Endothelial cell (in vitro differentiated cells): ENCODE measurements at places on chromosomes 6 and 20. TPM values are rescaled to one million over a fixed set of nuclear protein-coding genes. Genes with fewer than 3 reads are reported as not detected.

DNA sequence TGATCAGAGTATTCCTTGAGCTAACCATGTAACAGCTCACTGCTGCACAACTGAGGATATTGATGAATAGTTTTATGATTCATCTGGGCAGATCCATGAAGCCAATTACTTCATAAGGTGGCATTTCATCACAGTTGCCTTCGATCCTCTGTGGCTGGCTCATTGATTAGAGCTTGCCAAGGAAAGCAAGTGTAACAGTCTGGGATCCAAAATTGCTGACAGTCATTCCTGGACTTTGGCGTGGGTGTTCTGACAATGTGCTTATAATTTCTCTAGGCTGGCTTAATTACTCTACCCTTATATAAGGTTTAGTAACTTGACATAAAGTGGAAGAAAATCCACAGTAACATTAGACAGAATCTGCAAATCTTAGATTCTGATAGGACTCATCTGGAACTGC is 551.3 kb upstream of the CDH4 start:
- DNase-seq, result no peak

- DNase-seq, result no peak
Observed at GRCh38 chr6:131225959-131226358, 90.7 kb downstream of the AKAP7 start.

- no peak for DNase-seq
Observed at GRCh38 chr6:9248133-9248532, 812.8 kb upstream of the SLC35B3 start.

DNA sequence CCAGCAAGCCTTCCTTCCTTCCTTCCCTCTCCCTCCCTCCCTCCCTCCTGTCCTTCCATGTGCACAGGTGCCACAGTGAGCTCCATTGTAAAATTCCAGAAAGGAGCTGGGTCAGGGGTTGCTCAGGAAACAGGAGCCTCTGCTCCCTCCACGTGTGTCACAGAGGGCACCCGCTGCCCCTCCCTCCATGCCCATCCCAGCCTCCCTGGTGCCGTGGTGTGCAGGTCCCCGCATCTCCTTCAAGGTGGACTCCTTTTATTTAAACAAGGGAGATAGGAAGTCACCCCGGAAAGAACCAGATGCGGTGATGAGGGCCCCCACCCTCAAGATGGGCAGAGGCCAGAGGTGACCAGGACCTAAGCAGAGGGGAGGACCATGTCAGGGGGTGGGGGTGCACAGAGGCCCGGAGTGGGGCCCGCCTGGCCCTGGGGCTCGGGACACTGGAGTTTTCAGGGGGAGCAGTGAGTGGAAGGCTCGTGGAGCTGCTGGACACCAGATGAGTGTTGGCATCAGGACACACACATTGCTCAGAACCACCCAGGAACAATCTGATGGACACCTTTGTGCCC is 85.4 kb downstream of the DHX35 start:
- DNase-seq, result no peak

GRCh38 chr6:166595061-166595780 is 8.7 kb upstream of the RAMACL start:
- no peak for DNase-seq

AURKA gene
- total RNA-seq, result 14.3 TPM

CTCFL gene
- total RNA-seq, result 0.21 TPM

METTL24 gene
- total RNA-seq, result 6.5 TPM

- DNase-seq, result no peak
Observed at GRCh38 chr6:24257282-24257681, 100.6 kb downstream of the DCDC2 start.

FAM229B gene
- 20.9 TPM for total RNA-seq

PLG gene
- not detected for total RNA-seq

GCLC gene
- total RNA-seq, result 28.7 TPM

GRCh38 chr6:122621638-122622037 is 11.4 kb downstream of the PKIB start:
- DNase-seq, result no peak

DNA sequence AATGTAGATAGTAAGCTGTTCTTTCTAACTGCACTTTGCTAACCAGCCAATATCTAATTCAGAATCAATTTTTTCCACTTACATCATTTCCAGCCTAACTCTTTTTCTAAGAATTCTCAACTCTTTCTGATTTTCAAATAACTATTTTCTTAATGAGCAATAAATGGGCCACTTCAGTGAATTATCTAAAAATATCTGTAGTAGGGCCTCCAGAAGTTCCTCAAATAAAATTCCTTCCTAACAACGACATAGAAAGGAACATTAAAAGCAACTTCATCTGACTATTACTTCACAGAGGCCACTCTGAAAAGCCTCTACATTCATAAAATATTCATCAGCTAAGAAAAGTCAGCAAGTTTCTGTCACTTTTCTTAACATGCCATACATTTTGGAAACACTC is 4.8 kb downstream of the COL12A1 start:
- no peak for DNase-seq

SPATS1 gene
- total RNA-seq, result not detected

IRF4 gene
- not detected for total RNA-seq

LTA gene
- not detected for total RNA-seq

TBC1D32 gene
- 12.2 TPM for total RNA-seq

- DNase-seq, result no peak
Observed at GRCh38 chr20:31835977-31836852, 9.2 kb downstream of the FOXS1 start.

GRCh38 chr20:14955399-14955798 is 618.0 kb upstream of the FLRT3 start:
- no peak for DNase-seq

ULBP3 gene
- total RNA-seq, result 16.0 TPM

DNA sequence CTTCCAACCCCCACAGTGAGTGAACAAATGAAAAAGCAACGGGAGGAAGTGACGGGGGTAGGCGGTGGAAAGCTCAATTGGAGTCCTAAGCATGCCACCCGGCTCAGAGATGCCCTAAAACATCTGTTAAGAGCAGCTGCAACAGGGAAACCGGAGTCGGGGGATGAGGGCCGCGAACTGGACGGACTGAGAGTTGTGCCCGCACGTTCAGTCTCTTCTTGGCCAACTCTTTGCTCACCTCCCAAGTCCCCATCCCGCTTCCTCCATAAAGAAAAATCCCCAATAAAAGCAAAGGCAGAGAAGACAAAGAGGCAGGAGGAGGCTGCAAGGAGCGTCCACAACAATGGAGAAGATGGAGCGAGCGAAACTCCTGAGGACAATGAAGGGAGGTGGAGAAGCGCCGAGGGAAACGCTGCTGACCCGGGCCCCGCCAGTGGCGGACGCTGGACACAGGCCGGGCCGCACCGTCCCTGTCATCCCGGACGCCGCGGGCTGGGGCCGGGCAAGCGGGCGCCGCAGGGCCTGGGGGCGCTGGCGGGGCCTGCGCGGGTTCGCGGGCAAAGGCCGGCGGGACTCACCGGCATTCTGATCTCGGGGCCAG is 600 bp downstream of the SEC63 start:
- peak; percentile 37 for DNase-seq

ZC3H12D gene
- total RNA-seq, result 0.72 TPM

- no peak for DNase-seq
Observed at GRCh38 chr20:52975029-52975732, 3.0 kb downstream of the TSHZ2 start.

DNA sequence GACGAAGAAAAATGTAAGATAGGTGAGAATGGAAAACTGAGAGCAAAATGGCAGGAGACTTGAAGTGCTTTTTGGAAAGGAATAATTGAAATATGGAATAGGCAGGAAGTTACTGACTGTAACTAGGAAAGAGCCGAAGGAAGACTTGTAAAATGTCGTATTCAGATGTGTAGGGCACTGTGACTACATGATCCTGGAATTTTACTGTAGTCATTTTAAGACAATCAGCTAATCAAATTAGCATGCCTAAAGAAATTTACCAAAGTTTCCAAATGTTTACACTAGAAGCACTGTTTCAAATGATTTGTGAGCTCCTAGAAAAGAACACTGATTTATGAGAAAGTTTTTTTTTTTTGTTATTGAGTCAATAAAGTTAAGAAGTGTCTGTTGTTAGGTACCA is 21.2 kb upstream of the ADIG start:
- no peak for DNase-seq

DNA sequence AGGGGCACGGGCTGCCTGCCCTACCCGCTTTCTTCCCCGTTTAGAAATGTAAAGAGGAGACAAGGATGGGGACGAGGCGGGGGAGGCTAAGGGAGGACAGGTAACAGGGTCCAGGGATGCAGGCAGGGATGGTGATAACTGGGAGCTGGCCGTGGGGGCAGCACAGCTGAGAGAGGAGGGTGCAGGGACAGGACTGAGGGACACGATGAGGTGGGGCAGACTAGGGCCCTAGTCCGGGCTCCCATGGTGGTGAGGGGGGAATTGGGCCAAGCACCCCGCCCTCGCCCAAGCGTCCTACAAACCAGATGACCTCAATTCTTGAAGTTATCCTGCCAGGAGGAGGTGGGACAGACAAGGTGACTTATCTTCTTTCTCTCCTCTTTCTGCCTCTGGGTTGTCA is 44.4 kb upstream of the MDFI start:
- no peak for DNase-seq

CRISP3 gene
- 0.80 TPM for total RNA-seq

- DNase-seq, result no peak
Observed at GRCh38 chr6:10406556-10406955, 8.3 kb downstream of the TFAP2A start.

DNA sequence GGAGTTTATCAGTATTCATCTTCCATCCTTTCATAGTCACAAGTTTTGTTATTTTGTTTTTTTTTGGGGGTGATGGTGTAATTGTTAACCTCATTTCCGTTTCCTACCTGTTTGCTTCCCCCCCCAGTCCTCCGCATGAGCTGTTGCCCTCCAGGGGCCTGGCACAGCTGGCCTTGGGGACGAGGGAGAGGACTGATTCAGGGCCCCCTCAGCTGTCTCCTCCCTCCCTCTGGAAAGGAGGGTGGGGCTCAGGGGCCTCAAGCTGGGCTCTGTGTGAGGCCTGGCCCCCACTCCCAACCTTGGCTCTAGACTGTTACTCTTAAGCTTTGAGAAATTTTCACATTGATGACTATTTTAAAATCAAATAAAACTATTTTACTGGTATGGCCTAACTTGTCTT is 4.0 kb downstream of the LRRC73 start:
- no peak for DNase-seq

DNA sequence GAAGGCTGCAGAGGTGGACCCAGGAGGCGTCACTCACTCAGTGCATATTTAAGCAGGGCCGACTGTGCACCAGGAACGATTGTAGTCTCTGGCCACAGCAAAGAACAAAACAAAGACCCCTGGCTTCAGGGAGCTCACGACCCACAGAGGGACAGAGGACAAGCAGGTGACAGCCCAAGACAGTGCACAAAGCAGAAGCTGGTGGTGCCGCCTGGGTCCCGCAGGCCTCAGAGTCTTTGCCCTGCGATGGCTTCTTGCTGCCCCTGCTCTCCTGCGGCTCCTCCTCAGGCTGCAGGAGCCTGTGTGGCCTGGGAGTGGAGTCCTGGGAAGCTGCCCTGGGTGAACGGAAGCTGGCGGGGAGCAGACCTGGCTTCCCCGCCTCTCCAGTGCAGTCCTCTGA is 300.0 kb downstream of the PREX1 start:
- DNase-seq, result no peak

ID1 gene
- total RNA-seq, result 85.2 TPM

DNA sequence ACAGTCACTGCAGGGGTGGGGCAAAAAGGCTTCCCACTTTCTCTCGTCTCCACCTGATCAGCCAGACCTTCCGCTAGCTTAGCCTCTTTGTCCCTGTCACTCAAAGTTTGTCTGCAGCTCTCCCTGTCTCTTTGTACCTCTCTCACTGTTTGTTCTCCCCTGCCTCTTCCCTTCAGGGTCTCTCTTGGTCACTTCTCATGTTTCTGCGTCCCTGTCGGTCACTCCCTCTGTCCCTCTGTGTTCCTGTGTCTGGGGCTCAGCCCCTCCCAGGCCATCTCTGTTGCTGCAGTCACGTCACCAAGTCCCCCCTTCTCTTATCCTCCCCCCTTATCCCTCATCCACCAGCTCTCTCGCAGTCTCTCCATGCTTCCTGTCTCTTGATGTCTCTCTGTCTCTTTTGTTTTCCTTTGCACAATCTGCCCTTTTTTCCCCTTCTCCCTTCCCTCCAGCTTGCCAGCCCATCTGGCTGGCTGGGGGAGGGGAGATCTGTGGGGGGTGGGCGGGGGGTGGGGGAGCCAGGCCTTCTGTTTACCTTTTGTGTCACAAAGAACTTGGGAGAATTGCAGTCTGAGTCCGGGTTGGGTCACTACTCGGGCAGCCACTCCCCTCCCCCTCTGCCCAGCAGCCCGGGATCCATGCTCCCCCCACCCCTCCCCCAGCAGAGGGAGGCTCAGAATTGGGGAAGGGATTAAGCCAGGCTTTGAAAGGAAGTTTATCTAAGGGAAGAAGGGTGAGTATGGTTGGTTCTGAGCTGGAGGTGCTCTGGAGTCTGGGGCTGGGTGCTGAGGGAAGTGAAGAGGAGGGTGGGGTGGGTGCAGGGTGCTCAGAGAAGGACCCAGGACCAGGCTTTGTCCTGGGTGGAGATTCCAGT is 32.3 kb downstream of the FOXP4 start:
- DNase-seq, result peak; percentile 65

DNA sequence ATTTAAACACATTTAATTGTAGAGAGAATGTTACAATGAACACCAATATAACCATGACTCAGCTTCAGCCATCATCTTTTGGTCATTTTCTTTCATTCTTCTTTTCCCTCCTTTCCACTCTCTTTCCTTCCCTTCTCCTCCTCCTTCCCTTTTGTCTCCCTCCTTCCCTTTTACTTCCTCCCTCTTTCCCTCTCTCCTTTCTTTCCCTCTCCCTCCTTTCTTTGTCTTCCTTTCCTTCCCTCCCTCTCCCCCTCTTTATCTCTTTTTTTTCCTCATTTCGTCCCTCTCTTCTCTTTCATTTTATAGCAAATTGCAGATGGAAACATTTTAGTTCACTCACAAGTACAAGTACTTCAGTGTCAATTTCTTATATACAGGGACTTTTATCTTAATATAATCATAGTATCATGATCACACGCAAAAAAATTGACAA is 1.8 kb downstream of the ZKSCAN3 start:
- DNase-seq, result no peak

DNA sequence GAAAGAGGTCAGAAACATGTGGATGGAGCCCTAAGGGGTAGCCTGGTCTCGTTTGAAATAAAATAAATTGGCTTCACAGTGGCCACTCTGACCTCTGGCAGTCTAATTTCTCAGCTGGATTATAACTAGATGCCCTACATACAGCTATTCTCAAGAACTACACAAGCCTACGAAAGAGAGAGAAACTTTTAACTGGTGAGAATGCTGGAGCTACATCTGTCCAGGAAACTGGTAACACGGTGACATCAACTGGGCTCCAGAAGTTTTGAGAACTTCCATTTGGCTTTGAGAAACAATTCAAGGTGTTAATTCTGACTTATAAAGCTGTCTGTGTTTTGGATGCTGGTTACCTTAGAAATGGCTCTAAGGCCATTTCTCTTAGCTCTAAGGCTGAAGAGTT is 187.3 kb upstream of the TENT5A start:
- no peak for DNase-seq

GRCh38 chr6:98593676-98594075 is 240.7 kb upstream of the POU3F2 start:
- no peak for DNase-seq

- no peak for DNase-seq
Observed at GRCh38 chr6:136410201-136411024, 120.8 kb upstream of the BCLAF1 start.

GRCh38 chr6:68657374-68658139 is 22.5 kb downstream of the ADGRB3 start:
- DNase-seq, result no peak
